NCI-H2107 (cell line): ENCODE measurements at places on chromosomes 5 and 9.

DNA sequence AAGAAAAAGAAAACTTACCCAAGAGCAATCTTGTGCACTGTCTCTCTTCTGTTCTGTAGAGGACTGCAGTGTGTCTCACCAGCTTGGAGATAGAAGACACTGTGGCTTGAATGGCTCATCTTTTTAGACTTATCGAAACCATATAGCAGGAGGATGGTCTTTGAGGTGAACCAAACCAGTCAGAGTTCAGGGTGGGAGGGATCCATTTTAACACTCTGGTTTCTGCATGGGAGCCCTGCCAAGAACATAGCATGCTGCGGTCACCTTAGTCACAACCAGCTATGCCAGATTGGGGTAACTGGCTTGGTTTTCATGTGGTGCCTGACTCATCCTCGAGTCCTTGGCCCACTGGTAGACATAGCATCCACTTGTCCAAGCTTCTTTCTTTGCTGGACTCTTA lies 135.1 kb downstream of the PAPPA start:
- DNase-seq, result no peak

- peak; percentile 11 for DNase-seq
These were observed 12.5 kb downstream of the OR2S2 start for GRCh38 chr9:35945341-35946018.

DNA sequence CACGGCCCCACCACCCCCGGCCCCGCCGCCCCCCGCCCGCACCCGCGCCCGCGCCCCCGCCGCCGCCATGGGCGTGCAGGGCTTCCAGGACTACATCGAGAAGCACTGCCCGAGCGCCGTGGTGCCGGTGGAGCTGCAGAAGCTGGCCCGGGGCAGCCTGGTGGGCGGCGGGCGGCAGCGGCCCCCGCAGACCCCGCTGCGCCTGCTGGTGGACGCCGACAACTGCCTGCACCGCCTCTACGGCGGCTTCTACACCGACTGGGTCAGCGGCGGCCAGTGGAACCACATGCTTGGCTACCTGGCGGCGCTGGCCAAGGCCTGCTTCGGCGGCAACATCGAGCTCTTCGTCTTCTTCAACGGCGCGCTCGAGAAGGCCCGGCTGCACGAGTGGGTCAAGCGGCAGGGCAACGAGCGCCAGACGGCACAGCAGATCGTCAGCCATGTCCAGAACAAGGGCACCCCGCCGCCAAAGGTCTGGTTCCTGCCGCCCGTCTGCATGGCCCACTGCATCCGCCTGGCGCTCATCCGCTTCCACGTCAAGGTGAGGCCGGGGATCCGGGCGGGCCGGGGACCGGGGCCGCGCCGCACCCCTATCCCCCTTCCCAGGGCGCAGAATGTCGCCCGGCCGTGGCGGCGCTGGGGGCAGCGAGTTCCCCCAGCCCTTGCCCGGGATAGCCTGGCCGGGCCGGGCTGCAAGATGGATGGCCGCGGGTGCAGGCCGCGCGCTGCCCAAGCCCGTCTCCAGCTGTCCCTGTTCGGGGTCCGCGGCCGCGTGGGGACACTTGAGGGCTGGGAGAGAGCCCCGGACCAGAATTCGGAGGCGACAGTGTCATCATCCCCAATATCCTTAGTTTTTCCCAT lies 594 bp downstream of the FAM120A start:
- DNase-seq, result no peak

DNA sequence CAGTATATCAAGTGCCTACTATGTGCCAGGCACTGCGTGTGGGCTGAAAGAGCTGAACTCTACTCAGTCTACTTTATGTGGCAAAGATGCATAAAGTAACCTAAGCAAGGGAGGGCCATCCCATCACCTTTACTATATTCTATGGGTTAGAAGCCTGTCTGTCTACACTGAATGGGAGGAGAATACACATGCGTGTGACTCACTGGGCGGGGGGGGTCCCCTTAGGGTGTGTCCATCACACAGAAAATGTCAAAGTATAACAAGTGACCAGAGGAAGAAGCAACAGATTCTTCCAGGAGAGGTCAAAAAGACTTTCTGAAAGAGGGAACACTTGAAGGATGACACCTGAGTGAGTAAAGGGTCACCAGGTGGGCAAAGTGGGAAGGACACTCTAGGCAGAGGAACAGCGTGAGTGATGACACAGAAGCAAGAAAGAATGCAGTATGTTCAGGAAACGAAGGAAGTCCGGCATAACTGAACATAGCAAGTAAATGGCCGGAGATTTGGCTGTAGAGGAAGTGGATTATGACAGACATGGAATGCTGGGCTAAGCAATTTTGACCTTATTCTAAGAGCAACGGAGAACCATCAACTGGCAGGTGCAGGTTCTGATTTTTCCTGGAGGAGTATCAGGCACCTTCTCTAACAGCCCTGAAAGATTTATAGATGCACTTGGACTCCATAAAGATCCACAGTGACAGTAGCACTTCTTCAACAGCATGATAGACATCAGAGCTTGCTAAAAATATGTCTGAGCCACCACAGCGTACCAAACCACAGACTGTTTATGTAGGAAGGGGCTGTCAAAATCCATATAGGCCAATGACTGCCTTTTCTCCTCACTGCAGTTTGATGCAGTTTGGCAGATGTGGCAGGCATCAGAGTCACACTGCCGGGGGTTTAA lies 8.0 kb upstream of the WHRN start:
- DNase-seq, result no peak

DNA sequence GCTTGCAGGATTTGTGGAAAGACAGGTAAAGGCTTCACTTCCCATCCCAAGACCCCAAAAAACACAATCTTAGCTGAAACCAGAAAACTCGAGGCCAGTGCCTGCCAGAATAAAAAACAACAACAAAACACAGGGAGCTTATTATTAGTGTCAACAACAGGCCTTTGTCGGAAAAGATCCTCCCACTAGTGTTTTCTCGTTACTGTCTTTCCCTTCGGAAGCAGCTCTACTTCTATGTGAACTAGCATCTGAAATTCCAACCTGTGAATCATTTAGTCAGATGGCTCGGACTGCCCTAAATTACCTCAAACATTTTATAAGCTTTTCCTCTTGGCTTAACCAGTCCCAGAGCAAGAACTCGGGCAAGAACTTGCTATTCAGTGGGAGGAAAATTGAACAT lies 122.2 kb upstream of the GNA14 start:
- no peak for DNase-seq

- no peak for DNase-seq
These were observed 37.4 kb downstream of the PHF2 start for GRCh38 chr9:93613791-93614190.

- DNase-seq, result peak; percentile 46
These were observed 272.5 kb downstream of the EPB41L4A start for GRCh38 chr5:112146323-112147226.

DNA sequence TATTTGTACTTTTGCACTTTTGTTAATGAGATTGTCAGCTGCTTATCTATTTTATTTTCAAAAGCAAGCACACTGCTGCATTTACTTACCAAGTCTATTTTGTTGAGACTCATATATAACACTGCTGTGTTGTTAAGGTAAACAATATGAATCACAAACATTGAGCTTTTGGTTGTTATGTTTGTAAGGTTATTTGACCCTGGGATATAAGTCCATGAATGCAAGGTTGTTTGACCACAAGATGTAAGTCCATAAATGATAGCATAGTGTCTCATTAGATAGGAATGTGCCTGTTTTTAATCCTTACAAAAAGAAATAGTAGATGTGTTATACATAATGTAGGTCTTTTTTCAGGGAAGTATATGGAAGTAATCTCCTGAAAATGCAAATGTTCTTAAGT lies 845.9 kb downstream of the CDH9 start:
- DNase-seq, result no peak

GRCh38 chr5:179273441-179274145 lies 71.7 kb downstream of the ADAMTS2 start:
- DNase-seq, result no peak

GRCh38 chr5:109705596-109705995 lies 15.9 kb downstream of the MAN2A1 start:
- no peak for DNase-seq

DNA sequence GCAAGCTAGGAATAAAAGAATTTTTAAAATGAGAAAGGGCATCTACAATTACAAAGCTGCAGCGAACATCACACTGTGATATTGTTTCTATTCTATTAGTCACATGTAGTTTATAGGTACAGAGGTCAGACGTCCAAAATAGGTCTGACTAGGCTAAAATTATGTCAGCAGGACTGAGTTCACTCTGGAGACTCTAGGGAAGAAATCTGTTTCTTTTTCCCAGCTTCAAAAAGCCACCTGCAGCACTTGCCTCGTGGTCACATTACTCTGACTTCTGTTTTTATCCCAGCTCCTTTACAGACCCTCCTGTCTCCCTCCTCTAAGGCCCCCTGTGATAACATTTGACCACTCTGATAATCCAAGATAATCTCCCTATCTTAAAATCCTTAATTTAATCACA lies 5.1 kb upstream of the CKS2 start:
- DNase-seq, result no peak

GRCh38 chr5:179727106-179727505 lies 5.5 kb upstream of the MAML1 start:
- DNase-seq, result no peak

- no peak for DNase-seq
These were observed 38.6 kb downstream of the B4GALT1 start for GRCh38 chr9:33128570-33128969.

DNA sequence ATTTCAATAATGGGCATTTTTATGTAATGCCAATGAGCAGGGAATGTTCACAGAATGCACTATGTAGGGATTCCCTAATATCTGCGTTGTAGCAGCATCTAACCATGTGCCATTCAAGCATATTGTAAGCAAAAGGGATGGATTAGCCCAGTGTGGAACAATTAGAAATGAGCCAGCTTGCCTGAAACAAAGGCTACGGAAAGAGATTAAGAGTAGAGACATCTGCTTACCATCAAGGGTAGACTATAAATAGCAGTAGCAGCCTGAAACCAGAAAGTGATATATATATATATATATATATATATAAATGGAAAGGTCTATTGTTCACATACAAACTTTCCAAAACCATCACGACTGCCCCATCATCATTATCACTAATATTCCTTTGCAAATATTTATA lies 31.9 kb upstream of the CEP120 start:
- no peak for DNase-seq

DNA sequence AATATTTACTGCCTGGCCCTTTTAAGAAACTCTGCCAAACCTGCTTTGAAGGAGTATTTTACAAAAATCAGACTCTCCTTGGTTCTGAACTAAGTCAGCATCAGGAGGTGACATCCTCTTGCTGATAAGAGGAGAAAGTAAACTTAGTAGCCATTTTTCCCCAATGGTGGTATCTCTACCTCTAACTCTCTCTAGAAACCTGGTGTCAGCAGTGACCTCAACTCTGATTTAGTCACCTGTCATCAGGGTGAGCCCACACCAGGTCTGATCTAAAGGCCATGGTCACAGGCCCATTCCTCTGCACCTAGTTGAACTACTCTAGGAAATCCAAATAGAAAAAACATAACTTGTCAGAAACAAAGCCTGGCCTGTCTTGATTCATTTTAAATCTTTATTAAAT lies 4.2 kb downstream of the CARNMT1 start:
- no peak for DNase-seq
